ENCODE measurements at places on chromosomes 6 and 20.

DNA sequence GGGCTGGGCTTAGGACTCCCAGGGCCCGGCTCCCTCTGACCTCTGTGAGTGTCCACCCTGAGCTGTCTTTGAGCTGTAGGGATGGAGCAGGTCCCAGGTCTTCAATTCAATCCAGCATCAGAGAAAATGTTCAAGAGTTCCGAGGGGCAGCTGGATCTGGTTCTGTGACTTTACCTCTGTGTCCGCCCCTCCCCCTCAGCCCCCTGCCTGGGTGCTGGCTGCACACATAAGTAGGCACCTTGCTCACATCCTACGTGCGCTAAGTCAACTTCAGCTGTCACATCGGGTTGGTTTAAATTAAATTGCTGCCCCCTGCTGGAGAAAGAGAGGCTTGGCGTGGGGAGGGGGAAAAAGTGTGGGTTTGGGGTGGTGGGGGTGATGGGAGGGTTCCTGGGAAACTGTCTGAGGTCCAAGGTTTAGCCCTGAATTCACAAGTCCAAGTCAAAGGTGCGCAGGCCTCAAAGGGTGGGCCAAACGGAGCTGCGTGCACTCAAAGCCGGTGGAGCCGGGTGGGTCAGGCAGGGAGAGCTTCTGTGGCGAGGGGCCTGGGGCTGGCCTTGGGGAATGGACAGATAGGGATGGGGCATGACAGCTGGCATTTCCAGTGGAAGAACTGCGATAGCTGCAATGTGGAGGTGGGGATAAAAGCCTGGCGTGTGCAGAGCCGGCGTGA is 3.0 kb downstream of the WFDC5 start:
- DNase-seq: no peak

DNA sequence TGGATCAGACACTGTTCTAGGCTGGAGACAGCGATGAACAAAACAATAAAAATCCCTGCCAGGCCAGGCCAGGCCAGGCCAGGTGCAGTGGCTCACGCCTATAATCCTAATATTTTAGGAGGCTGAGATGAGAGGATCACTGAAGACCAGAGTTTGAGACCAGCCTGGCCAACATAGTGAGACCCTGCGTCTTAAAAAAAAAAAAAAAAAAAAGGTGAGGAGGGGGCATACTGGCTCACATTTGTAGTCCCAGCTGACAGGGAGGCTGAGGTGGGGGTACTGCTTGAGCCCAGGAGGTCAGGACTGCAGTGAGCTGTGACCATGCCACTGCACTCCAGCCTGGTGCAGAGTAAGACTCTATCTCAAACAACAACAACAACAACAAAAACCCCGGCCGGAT is 4.5 kb downstream of the MUCL3 start:
- DNase-seq: no peak

DNA sequence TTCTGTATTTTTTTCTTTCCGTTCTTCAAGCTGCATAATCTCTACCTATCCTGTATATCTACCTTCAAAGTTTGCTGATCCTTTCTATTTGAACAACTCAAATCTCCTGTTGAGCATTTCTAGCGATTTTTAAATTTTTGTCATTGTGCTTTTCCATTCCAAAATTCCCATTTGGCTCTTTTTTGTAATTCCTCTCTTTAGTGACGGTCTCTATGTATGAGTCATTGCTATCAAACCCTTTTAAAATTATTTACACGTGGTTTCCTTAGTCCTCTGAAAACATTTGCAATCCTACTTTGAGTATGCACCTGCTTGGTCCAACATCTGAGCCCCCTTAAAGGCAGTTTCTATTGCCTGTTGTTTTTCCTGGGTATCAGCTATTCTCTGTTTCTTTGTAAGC is 100.5 kb upstream of the FOXC1 start:
- DNase-seq: no peak

DNA sequence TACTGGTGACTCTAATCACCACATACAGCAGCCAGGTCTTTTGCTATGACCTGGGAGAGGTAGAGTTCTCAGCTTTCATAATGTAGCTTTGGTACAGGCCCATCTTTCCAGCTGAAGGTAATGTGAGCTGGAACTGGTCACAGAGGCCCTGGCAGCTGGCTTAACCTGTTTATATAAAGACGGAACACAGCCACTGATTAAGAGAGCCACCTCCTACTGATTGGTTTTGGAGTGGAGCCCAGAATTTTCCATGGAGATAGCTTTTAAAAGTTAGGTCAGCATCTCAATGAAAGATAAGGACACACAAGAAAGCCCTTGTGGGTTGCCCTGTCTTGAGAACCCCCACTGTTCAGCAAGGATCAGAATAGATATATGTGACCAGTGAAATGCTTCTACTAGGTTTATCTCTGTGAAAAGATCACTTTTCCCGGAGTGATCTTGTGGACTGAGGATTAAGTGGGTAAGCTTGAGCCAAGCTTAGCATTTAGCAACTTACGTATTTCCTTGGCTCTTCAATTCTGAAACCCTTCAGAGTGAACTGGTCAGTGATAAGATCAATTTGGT is 213.7 kb upstream of the CITED2 start:
- peak; percentile 85 for DNase-seq

- no peak for DNase-seq
Measured at GRCh38 chr6:144944106-144944505, 659.0 kb downstream of the UTRN start.

GRCh38 chr20:13212750-13213149 is 8.3 kb upstream of the ISM1 start:
- DNase-seq: no peak

- DNase-seq: no peak
Measured at GRCh38 chr20:24166123-24166381, 177.5 kb upstream of the GGTLC1 start.

- no peak for DNase-seq
Measured at GRCh38 chr6:156427345-156427744, 349.8 kb upstream of the ARID1B start.

GRCh38 chr6:21594416-21595281 is 1.1 kb downstream of the SOX4 start:
- peak; percentile 25 for DNase-seq

DNA sequence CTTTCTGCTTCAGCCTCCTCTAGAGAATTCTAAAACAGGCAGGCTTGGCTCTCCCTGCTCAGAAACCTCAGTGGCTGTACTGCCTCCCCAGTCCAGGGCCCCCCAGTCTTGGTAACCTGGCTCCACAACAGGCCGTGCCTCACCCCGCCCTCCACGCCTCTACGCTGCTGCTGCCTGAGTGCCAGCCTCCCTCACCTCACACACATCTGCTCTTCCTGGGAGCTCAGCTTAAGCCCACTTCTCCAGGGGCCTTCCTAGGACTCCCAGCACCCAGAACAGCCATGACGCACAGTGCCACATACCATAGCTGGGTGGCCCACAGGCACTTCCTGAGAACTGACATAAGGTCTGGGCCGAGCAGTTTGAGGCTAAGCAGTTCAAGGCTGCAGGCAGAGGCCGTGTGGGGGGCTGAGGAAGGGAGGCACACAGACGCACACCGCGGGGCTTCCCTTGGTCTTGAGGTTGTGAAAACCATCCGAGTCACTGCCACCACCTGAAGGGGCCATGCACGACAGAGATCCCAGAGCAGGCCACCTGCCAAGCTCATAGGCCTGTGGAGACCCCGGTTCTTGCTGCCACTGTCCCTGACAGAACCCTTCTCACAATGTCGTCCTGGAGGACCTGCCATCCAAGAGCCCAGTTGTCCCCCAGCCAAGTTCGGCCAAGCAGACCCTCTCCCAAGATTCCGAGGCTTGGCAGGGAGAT is 42.6 kb downstream of the DSTN start:
- no peak for DNase-seq

DNA sequence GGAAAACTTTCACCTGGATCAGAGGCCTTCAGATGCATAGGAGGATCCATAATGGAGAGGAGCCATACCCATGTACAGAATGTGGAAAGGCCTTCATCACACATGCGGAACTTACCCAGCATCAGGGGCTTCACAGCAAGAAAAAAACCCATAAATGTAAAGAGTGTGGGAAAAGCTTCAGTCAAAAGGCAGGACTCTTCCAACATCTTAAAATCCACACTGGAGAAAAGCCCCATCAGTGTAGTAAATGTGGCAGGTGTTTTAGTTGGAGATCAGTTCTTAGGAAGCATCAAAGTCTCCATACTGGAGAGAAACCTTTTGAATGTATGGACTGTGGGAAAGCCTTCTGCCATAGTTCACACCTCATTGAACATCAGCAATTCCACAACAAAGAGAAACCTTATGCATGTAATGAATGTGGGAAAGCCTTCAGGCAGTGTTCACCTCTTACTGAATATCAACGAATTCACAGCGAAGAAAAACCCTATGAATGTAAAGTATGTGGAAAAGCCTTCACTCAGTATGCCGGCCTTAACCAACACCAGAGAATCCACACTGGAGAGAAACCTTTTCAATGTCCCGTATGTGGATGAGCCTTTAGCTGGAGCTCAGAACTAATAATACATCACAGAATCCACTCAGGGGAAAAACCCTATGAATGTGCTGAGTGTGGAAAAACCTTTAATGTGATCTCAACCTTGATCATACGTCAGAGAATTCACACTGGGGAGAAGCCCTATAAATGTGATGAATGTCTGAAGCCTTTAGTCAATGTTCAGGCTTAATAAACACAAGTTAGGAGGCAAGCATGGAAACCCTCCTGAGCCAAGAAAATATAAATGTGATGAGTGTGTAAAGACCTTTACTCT is 36.7 kb upstream of the ZSCAN9 start:
- DNase-seq: no peak

GRCh38 chr20:4563031-4563430 is 158.7 kb upstream of the PRND start:
- no peak for DNase-seq

- DNase-seq: no peak
Measured at GRCh38 chr6:135586844-135587243, 89.3 kb upstream of the AHI1 start.

DNA sequence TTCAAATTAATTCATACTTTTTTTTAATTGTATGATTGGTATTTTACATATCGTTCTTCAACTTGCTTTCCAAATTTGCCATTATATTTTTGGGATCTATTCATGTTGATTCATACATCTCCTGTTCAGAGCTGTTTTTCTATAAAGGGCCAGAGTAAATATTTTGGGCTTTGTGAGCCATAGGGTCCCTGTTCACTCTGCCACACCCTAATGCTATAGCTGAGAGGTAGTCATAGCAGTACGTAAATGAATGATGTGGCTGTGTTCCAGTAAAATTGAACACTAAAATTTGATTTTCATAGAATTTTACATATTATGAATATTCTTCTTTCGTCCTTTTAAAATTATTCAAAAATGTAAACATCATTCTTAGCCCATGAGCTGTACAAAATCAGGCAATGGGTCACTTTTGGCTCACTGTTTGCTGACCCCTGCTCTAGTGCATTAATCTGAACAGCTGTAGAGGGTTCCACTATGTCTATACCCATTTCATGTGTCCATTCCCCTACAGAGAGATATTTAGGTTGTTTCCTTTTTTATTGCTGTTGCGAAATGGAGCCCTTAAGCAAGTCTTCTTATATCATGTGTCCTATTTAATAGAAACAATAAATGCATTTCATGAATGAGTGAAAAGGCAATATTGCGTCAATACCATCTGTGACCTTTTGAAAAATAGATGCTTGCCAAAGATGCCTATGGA is 136.4 kb upstream of the SALL4 start:
- DNase-seq: no peak

All from NCI-H1092 treated with DMSO at 0.1 percent for 48 hours (cell line).